ENCODE measurements at places on chromosomes 12 and 14.

DNA sequence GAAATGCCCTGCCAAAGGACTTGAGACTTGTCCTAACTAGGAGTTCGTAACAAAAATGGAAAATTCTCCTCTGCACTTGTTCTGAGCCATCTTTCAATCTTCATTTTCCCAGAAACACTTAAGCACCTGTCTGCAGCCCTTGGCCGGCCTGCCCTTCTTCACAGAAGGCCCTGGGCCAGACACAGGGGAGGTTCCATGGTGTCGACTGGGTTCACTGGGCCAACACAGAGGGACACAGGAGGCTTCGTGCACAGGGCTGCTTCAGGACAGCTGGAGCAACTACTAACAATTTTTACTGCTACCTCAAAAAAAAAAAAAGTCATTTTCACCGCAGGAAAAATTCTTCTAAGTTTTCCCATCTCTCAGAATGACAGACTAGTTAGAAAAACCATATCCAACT is 19.6 kb downstream of the NID2 start:
- no peak for DNase-seq

- no peak for DNase-seq
These were observed 11.2 kb upstream of the AK7 start for GRCh38 chr14:96380735-96381134.

GRCh38 chr14:73266317-73266716 is 29.0 kb downstream of the PAPLN start:
- DNase-seq, result no peak

DNA sequence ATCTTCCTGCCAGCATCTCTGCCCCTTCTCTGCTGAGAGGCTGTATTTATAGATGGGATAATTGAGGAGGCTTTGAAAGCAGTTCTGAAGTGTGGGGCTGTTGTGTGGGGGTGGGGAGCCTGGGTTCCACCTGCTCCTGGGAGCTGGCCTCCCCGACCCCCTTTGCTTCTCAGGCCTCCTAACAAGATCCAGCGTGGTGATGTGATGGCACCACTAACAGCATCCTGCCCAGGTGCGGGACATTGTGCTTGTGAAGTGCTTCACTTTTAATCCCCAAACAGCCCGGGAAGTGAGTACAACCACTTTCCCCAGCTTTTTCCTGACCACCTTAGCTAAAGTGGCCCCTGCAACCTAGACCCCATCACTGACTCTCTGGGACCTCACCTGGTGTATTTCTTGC is 95.1 kb upstream of the NRXN3 start:
- no peak for DNase-seq
